ENCODE measurements at places on chromosomes 1 and 21.

- DNase-seq = no peak
Observed at GRCh38 chr1:4584449-4584848, 70.0 kb upstream of the AJAP1 start.

- DNase-seq = no peak
Observed at GRCh38 chr1:34870395-34870794, 10.8 kb upstream of the SMIM12 start.

- no peak for DNase-seq
Observed at GRCh38 chr1:178607718-178608408, 95.0 kb downstream of the TEX35 start.

- DNase-seq = peak; percentile 3
Observed at GRCh38 chr1:1437904-1438376, 2.5 kb downstream of the VWA1 start.

DNA sequence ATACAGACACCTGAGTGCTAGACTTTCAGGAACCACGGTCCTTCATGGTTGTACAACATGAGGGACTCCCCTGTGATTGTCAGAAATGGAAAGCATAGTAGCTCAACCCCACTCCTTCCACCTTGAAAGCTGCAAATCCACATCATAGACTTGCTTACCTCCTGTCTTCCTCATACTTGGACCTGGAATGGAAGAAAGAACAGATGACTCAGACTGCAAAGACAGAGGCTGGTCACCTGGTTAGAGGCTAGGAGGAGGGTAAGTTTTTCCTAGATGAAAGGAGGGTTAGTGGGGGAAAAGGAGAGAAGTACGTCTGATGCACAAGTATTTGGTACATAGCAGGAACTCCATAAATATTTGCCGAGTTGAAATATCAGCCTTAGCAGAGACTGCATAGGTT is 37.2 kb downstream of the LRRC71 start:
- DNase-seq = no peak

DNA sequence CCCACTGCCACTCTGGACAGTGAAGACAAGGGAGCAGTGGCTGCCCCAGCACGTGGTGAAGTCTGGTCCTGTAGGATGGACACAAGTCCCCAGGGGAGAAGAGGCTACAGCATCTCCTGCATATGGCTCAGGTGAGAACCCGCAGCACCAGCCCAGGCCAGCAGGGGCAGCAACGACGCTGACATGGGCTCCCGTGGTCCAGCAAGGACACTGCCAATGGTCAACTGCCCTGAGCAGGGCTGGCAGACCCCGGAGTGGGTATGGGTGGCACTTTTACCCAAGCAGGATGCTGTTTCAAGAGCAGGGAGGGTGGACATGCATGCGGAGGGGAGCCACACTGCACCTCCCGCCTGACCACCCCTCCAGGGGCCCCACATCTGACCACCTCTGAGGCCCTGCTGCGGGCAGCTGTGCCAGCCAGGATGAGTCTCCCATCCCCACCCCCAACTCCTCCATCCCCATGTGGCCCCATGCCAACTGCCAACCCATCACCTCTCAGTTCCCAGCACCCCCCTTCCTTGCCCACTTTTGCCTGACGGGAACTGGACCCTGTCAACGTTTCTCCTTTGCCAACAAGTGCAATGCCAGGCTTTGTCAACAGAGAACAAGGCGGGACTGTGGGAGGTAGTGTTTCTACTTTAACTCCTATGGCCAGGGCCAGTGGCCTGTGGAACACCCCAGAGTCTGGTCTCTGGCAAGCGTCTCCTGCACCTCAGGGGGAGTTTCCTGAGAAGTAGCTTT is 8.6 kb downstream of the MORN1 start:
- DNase-seq = no peak

DNA sequence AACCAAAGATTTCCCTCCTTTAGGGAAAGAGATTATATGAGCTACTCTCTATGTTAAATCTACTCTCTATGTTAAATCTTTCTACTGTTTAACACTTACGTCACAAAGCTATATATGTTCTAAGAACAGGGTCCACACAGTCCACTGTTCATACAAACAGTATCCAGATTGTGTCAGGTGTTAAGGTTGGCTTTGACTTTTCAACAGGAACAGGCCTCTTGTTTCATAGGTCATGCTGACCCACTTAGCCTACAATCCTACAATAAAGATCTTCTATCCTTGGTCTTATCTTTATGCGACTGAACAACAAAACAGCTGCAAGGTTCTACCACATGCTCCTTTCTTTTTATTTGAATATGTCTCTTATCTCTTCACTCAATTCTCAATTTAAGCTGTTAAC is 134.9 kb downstream of the LTN1 start:
- no peak for DNase-seq

DNA sequence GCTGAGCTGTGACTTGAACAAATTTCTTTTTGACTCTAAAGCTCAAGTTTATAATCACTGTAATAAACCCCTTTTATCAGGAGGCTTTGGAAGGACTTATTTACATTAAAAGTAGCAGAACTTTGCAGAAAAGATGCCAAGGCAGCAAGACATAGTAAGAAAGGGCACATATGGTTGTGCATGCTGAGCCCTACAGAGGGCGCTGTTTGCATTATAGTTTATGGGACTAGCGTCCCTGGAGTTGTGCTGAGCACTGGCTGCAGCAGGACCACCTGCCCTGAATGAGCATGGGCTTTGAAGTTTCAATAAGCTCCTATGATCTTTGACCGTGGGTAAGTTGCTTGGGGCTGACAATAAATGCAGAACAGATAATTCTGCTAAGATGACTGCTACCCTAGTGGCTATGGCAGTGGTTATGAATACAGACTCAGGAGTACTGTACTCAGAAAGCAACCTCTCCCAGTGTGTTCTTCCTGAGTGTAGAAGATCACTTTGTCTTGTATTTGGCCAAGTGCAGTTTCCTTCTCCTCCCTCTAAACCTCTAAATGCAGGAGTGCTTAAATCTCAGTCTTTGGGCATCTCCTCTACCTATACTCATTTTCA is 45.4 kb upstream of the USP1 start:
- DNase-seq = peak; percentile 42

- DNase-seq = no peak
Observed at GRCh38 chr1:203428981-203429599, 46.5 kb upstream of the PRELP start.

DNA sequence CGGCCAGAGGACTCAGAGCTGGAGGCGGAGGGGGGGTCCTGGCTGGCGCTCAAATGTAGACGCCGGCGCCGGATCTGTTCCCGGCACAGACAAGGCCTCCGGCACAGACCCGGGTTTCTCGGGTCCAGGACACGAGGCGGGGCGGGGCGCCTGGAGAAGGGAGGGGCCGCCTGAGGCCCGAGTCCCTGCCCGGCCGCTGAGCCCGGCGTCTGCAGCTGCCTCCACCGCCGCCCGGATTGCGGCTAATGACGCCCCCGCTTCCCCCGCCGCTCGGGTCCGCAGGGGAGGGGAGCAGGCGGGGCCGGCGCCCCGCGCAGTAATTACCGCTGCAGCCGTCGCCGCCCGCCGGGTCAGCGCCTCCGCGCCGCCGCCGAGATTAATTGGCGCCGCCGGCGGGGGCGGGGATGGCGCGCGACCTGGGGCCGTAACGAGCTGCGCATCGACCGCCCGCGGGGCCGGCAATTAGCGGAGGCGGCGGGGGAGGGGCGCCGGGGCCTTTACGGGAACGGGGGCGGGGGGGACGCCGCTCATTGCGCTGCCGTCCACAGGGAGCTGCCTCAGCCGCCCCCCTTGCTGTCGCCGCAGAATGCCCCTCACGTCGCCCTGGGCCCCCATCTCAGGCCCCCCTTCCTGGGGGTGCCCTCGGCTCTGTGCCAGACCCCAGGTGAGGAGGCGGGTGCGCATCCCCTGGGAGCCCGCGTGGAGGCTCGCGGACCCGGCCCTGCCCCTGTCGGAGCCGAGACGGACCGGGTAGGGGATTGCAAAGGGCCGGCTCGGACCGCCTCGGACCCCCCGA is 17.3 kb downstream of the NOC2L start:
- DNase-seq = peak; percentile 19

GRCh38 chr1:211579440-211580302 is 710 bp upstream of the SLC30A1 start:
- peak; percentile 32 for DNase-seq

GRCh38 chr1:240350910-240351331 is 259.2 kb downstream of the FMN2 start:
- no peak for DNase-seq

DNA sequence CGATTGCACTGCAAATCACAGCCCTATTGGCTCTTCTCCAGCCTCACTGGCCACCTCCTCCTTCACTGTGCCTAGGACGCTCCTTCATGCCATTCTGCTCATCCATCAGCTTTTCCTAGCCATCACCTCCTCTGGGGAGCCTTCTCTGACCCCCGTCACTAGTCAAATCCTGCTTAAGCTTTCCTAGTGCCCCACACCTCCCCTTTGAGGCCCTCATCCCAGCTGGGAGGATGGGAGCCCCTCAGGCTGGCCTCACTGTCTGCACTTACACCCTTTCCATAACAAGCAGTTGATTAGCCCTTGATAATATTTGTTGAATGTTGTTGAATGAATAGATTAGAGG is 50.7 kb downstream of the KLHDC7A start:
- DNase-seq = no peak

- DNase-seq = peak; percentile 71
Observed at GRCh38 chr21:38170283-38170682, 86.5 kb upstream of the KCNJ15 start.

DNA sequence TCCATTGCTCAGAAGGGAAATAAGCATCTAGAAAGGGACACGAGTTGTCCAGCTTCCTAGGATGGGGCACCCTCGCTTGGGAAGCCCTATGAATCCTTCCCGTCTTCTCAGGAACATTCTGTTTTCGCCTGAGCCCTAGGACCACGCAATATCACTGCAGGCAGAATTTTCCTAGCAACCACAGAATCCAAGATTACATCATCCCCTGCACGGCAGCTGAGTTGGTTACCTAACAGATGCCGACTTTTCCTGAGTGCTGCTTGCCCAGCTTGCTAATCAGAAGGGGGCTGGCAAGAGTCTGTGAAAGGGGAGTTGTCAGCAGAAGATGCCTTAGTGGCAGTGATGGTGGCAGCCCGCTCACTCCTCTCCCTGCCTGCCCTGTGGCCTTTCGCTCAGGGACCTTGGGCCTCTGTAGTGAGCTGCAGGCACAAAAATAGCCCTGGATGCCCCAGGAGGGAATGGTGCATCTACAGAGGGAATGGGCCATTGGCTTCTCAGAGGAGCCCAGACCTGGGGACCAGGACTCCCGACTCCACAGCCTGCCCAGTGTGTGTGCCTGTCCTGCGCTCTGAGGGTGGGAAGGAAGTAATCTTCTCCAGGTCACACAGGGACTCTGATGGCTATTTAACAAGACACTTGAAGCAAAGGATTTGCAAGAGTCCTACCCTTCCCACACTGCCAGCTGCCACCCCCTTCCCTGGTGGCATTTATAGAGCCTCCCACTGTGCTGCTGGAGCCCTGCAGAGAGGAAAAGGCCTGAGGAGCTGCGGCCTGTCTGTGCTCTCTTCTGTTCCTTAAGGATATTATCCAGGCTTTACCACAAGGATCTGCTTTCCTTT is 28.9 kb upstream of the CLSTN1 start:
- DNase-seq = no peak

GRCh38 chr1:40783001-40783905 is at the start of gene KCNQ4:
KCNQ4 (plus strand) TSS chr1:40783787; CDS start chr1:40784094, 307 bp downstream.
- no peak for DNase-seq

DNA sequence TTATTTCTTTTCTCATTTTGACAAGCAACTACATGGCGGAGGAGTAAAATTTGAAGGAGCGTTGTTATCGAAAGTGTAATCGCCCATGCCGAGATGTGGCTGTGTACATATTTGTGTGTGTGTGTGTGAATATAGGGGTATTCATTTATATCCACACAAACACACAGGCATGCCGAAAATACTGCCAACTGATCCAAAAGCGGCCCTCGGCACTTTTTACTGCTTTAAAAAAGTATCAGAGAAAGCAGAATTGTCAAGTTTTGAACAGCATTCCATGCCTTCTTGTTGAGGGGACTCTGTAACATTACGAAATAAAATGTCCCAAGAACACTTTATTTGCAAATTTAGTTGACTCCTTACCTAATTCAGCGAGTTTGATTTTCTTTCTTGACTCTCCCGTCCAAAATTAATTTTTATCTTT is 1.1 kb downstream of the PBX1 start:
- no peak for DNase-seq

- DNase-seq = no peak
Observed at GRCh38 chr1:109404838-109405237, 7.1 kb upstream of the SORT1 start.

DNA sequence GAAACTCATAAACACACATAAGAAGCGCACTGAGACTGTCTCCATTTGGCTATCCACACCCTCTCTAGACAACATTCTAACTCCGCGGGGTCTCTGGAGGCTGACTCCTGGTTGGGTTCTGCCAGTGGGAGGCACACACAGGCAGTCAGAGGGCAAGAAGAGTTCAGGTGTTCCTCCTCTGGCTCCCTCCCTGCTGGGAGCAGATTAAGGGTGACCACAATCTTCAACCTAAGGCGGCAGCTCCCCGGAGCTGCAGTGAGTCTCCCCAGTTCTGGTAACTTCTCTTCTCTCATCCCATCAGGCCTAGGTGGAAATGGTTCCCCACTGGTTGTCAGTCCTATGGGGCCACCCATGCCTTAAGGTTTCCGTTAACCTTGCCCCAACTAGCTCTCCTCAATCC is 7.4 kb upstream of the TENT5C start:
- no peak for DNase-seq

DNA sequence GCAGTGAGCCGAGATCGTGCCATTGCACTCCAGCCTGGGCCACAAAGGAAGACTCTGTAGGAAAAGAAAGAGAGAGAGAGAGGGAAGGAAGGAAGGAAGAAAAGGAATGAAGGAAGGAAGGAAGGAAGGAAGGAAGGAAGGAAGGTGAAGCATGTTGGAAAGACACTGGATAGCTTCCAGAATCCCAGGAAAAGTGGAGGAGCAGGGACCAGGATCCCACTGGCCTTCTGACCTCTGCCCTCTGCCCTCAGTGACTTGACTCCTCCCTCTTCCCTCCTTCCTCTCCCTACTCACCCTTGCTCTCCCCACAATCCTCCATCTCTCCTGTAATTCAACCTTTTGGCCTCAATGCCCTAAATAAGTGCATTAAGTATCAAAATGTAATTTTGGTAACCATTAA is 4.1 kb upstream of the UTS2 start:
- DNase-seq = no peak

- peak; percentile 65 for DNase-seq
Observed at GRCh38 chr1:178501705-178502329, 5.1 kb upstream of the CLEC20A start.

GRCh38 chr1:46490406-46490655 is 695 bp downstream of the DMBX1 start:
- DNase-seq = no peak

DNA sequence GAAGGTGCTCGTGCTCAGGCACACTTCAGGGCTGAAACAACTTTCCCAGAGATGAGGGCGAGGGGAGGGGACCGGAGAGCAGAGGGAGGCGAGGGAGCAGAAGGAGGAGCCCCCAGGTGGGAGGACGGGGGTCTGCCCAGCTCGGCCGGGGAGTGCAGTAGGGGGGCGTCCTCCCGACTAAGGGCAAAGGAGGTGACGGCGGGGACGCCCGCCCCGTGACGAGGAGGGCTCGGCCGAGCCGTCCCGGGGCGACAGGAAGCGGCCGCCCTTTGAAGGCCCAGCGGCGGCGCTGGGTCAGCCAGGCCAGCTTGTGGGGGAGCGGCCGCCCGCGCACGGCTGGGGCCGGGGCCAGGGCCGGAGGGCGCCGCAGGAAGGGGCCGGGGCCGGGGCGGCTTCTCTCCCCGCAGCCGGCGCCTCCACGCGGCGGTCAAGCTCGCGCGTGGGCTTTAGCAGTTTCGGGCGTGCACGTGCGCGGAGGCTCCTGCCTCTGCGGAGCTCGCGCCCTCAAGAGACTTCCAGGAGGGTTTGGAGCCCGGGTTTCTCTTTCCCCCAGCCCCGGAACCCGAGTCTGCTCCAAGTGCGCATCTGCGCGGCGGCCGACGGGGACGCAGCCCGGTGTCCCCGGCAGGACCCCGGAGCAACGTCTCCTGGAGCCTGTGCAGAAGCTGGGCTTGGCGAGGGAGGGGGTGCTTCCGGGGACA is 100.8 kb upstream of the SLC45A1 start:
- DNase-seq = peak; percentile 43

All from inflammatory macrophage (primary cell).